Fibroblast of the conjunctiva (primary cell): ENCODE measurements at places on chromosomes 11 and 22.

GRCh38 chr22:35684270-35684700 is 33.4 kb upstream of the APOL5 start:
- DNase-seq = peak; percentile 41

GRCh38 chr11:71246559-71246958 is 5.8 kb downstream of the SHANK2 start:
- no peak for DNase-seq

DNA sequence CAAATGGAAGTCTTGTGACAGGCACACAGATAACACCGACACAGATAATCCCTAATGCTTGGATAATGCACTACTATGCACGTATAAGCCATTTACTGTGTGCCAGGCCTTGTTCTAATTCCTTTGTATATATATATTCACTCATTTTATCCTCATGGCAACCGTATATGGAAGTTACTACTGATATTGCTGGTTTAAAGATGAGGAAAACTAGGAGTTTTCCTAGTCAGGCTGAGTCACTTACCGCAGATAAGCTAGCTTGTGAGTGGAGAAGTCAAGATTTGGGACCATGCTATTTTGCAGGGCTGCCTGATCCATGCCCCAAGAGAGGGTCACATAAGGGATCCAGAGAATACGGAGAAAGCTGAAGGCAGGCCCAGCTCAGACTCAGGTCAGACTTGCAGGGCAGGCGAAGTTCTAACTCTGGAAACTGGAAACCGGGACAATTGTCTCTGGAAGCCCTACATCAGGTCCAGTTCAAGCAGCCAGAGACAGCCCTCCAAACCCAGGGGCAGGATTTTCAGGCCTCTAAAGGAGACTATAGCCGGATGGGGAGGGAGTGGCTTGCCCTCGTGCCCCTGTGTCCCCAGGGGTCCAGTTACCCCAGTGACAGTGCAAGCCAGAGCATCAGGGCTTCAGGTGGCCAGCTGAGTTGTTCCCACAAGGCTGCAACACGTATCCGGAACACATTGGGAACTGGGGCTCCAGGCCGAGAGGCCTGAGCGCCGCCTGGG is 534.8 kb downstream of the INSC start:
- DNase-seq = no peak

DNA sequence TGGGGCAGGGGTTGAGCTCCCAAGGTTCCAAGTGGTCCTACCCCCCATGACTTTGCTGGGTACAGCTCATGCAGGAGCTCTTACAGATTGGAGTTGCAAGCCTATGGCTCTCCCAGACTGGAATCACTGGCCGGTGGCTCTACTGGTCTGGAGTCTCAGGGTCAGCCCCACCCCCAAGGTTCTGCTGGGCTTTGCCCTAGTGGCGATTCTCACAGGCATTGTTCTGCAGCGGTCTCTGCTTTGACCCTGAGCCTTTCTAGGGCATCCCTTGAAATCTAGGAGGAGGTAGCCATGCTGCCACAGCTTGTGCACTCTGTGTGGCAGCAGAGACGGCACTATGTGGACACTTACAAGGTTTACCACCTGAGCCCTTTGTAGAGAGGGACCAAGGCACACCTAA is 49.3 kb upstream of the HMGXB4 start:
- DNase-seq = no peak

DNA sequence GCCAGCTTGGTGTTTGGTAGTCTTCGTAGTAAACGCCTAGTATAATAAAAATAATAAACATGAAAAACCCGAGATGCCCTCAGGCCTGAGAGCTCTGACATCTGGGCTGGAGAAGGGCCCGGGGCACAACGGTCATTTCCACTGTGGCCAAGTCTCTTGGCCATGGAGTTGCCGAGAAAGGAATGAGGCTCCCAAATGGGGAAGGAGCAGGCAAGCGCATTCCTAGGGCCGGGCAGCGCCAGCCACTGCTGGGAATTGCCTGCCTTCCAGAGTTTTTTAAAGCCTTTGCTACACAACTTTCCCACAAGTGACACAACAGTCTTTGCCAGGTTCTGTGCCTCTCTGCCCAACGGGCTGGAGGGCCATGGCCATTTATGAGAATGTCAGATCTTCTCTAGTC is 103.4 kb downstream of the NAV2 start:
- DNase-seq = no peak

DNA sequence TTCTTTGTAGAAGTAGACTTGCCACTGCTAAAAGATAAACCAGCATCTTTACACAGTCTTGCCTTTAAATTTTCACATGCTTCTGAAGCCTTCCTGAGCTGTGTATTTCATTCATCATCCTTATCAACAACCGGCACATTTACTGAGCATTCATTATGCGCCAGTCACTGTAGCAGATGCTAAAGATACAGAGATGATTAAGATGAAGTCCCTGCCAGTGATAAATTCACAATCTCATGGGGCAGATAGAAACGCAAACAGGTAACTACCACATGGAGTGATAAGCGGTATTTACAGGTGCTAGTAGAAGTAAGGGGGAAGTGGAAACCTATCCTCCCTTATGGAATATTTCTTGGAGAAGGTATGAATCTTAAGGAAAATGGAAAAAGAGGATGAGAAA is 67.2 kb downstream of the PRCP start:
- no peak for DNase-seq
